ENCODE measurements at places on chromosomes 5 and 9.

DNA sequence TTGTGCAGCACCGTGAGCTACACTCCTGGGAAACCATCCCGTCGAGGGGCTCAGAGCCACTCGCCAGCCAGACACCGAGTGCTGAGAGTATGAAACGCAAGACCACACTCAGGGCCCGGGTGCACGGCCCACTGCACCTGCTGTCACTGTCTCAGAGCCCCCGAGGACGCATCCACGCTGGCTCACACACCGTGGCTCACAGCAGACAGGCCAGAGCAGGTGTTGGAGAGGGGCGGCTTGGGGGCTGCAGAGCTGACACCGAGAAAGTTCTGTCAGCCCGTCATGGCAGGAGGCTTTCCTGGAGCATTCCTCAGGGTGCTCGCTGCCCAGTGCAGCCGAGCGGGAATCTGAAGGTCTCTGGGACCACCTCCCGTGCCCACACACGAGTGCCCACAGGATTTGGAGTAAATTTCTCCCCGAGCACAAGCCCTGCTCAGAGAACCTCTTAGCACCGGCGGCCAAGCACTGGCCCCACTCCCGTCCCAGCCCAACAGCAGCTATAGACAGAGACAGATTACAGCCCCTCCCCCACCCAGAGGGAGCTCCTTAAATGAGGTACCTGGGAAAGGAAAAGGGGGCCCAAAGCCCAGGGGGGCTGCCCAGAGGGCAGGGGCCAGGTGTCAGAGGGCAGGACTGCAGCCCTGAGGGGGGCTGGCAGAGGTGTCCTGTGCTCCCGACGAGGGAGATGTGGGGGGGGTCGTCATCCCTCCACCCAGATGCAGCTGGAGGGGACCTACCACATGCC lies 56.0 kb upstream of the SARDH start:
- no peak for DNase-seq

GRCh38 chr5:141822144-141822543 lies 56.1 kb downstream of the PCDH1 start:
- peak; percentile 59 for DNase-seq

- no peak for DNase-seq
Measured at GRCh38 chr5:36374266-36374862, 72.7 kb upstream of the RANBP3L start.

DNA sequence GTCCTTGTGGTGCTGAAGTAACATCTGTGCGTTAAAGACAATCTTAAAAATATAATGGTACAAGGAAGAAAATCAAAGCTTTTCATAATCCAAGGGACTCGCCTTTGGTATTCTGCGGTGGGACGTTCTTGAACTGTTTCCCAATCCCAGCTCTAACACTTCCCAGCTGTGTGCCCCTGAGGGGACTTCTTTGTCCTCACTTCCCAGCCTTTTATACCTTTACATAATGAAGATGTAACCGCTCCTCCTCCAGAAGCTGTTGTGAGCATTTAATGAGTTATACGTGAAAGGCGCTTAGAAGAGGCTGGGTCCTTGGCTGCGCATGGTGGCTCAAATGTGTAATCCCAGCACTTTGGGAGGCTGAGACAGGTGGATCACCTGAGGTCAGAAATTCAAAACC lies 16.9 kb downstream of the STK10 start:
- no peak for DNase-seq

GRCh38 chr9:95785209-95785608 lies 90.3 kb upstream of the ERCC6L2 start:
- no peak for DNase-seq

DNA sequence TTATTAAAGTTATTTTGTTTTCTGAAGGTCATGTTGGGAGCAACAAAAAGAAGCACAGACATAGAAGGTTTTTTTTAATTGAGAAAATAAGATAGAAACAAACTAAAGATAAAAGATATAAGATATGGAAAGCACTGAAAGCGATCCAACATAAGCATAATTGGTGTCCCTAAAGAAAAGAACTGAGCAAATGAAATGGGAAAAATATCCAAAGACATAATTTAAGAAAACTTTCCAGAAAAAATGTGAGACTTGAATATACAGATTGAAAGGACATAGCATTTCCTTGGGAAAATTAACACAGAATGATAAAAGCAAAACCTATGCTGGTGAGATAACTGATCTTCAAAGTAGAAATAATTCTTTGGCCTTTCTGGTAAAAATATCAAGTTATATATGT lies 289.3 kb downstream of the KIAA0825 start:
- no peak for DNase-seq

- no peak for DNase-seq
Measured at GRCh38 chr9:18256568-18256967, 217.4 kb upstream of the ADAMTSL1 start.

- DNase-seq: no peak
Measured at GRCh38 chr5:19555436-19555835, 432.6 kb downstream of the CDH18 start.

DNA sequence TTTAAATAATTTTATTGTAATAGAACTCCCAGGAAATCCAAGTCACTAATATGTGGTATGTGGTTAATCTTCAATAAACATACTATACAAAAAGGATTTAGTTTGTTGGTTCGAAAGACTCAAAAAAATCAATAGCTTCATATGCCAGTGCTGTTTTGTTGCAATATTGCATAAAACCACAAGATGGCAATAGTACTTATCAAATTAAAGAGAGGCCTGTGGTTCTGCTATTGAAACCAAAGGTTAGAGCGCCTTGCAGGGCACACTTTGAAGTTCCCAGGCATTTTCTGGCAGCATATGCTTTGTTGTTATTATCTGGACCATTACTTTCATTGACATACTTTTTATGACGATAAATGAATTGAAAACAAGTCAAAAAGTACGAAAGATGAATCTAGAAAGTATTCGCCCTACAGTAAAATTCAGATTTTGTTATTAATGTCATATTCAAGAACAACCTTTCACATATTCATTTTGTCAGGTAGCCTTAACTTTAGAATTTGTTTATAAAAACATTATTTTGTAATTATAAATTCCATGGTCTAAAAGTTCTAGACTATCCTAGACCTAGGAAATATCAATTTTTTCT lies 316.3 kb downstream of the MCTP1 start:
- DNase-seq: peak; percentile 91

DNA sequence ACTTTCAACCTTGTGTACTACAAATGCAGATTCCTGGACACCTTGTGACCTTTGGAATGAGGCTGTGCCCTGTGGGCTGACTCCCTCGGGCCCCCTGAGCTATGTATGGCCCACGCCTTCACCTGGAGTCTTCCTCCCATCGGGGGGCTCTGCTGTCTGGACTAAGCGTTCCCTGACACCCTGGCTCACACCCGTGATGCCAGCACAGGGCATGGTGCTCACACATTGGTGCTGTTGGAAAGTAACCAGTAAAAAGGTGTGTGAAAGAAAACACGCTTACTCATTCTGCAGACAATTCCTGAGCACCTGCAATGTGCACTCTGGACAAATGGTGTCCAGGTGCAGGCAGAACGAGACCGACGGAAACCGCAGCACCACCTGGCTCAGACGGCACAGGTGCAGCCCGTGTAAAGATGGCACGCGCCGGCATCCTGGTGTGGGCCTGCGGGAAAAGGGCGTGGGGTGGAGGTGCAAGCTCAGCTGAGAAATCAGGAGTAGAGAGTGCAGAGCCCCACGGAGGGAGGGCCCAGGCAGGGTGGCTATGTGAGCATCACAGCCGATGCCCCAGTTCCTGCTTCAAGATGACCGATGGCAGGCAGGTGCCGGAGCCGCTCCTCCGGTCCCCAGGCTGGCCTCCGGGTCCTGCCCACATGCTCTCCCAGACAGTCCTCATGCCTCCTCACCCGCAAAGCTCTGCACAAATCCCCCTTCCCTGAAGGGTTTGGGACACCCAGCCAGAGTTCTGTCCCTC lies 11.0 kb downstream of the LPCAT1 start:
- peak; percentile 87 for DNase-seq

DNA sequence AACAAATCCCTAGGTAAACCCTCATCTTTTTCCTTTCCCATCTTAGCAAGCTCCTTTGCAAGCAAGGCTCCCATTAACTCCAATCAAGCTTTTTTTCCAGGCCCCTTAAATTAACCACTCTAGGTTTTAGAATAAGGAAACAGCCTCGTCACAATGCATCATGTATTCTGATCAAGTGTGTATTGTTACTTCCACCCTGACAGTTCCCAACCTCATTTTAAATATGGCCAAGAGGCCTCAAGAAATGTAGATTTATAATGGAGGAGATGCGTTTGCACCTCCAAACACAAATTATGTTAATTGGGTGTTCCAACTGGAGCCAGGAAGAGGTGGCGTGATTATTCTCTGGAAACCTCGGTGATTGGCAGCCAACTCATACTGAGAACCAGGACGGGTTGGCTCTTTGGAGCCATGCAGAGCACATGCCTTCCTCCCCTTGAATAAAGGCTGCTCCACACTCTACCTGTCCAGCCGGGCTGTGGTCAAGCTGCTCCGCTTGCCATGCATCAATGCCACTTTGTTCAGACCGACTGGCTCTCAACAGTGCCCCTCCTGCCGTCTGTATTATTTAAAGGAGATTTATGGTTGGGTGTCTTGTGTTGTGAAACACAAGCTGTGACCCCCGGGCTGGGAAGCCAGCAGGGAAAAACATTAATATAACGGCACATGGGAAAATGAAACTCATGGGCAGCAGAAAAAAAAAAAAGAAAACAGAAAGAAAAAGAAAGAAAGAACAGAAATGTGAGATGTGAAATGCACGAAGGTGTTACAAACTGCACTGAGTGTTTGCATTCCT lies 191.1 kb downstream of the EBF1 start:
- DNase-seq: no peak

DNA sequence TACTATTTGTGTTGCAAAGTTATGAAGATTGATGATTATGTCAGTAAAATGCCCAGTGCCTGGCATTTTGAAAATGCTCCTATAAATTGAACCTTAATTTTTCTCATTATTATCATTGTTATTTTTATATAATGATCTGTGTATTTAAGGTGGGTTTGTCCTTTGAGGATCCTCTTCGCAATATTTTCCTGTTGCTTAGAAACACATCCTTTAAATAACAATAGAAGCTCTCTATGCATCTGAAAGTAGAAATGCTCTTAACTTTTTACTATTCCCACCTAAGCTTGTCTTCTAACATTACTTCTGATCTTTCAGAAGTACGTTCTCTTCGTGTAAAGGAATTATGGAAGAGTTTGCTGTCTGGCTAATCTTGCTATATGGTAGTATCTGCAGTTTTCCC lies 214.7 kb upstream of the TLX3 start:
- DNase-seq: no peak

DNA sequence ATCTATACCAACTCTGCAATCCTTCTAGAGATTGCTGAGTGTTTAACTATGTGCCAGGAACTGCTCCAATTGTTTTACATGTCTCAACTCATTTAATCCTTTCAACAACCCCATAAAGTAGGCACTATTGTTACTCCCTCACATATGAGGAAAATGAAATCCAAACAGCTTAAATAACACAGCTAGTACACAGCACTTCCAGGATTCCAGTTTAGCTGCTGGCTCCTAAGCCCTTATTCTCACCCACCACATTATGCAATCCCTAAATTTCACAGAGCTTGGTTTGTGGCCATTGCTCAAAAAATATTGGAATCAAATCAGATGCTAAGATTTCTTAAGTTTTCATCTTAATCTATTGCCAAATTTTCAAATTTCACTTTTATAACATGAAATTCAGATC lies 84.9 kb downstream of the PRELID2 start:
- DNase-seq: no peak

DNA sequence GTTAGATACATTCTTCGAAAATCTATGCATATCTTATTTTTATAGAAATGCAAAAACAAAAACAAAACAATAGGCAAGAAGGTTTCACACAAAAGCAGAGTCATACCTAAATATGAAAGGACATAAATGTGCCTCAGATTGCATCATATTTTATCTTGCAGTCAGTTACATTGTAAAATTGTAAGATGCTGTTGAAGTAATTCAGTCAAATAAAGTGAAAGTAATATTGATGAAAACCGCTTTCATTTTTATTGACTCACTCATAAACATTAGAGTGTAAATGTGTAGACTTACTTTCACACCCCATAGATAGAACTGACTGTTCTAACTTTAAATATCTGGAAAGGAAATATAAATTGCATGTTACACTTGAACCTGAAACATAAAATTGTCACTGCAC lies 931.5 kb upstream of the NUDT12 start:
- DNase-seq: no peak

DNA sequence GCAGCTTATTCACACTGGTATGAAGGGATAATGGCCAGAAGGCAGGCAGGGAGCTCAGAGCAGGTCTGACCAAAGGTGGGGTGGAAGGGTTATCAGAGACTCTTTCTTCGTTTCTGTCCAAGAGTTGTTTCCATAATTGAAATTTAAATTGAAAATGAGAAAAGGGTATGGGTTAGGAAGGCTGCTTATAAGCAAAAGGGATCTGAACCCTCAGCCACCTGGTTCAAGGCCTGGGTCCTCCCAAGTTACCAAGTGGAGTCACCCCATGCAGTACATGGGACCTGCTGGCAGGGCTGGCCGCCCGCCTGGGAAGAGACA lies 17.8 kb downstream of the EEIG1 start:
- DNase-seq: no peak

GRCh38 chr5:179974946-179975712 lies 67.4 kb upstream of the TBC1D9B start:
- DNase-seq: peak; percentile 30

GRCh38 chr9:136345281-136346156 lies 18.0 kb downstream of the DNLZ start:
- DNase-seq: peak; percentile 70

GRCh38 chr5:105872569-105873270 lies 1798.0 kb downstream of the EFNA5 start:
- no peak for DNase-seq

- DNase-seq: no peak
Measured at GRCh38 chr9:69455311-69455710, 130.3 kb downstream of the ENTREP1 start.

GRCh38 chr9:36844961-36845360 lies 189.1 kb downstream of the PAX5 start:
- DNase-seq: no peak

DNA sequence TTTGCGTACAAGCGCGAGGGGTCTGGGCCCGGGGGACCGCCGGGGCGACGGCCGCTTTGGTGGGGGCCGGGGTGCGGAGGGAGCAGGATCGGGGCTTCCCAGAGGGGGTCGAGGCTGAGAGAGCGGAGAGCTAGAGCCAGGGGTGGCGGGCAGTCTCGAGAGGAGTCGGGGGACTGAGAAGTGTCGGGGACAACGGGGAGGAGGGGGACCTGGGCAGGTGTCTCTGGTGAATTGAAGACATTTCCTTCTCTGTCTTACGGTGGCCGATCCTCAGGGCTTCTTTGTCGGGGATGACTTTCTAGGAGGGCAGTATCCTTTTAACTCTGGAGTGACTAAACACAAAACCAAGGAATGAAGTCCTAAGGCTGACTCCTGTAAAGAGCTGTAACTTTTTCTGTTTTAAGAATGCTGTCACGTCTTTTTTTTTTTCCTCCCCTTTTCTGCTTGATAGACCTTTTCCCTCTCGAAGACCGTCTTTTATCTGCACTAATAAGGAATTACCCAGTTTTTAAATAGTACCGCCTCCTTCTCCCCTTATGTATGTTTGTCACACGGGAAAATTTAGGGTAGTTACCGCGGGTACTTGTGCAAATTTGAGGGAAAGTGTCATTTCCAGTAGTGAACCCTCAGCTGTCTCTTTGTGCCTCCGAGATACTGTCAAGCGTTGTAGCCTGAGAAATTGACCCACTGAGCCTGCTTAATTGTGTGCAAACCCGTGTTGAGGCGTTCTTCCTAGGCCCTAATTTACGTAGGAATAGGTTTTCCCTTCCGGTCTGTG lies 822 bp downstream of the DENND4C start:
- peak; percentile 33 for DNase-seq

All from SW480 (cell line).